ENCODE measurements at places on chromosomes 12 and 14.

DNA sequence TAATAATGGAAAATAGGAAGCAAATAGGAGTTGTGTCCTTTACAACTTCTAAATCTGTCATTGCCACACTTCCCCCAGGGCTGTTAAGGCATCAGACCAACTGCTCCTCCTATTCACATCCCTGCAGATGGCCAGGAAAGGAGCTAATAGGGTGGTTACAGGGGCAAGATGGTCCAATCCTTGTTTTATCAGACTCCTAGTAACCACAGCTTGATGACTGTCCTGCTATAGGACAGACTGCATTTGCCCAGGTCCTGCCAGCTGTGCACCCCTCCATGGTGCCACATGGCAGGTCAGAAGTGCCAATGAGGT is 10.9 kb upstream of the KRT2 start:
- DNase-seq = no peak

DNA sequence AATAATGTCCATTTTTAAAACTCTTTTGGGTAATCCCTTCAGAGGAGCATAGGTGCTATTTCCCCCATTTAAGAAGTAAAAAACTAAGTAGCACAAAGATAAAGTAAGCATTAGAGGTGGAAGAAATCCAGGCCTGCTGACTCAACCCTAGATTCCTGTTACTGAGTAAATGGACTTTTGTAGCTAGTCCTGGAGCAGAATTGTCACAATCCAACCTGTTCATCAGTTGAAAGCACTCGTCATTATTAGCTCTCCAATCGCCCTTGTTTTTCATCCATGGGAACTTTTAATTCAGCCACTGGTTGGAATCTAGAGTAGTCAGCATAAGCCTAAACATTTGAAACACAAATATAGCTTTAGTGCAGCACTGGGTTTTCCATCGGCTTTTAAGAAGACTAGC is 139.5 kb upstream of the AMIGO2 start:
- no peak for DNase-seq

DNA sequence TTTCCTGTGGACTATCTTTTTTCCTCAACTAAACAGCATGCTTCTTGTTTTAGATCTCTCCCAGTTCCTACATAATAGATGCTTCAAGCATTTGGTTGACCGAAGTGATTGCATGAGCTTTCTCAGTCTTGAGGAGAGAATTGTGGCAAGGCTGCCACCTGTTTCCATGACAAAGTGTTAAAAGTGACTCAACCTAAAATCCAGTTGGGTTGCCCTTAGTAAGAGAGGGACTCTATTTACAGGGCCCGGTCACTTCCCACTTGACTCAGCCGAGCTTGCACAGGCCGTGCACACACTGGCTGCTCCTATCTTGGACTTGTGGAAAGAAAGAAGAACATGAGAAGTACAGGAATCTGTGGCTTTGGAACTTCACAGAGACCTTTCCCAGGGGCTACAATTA is 2.1 kb upstream of the B4GALNT3 start:
- DNase-seq = no peak

- no peak for DNase-seq
Measured at GRCh38 chr12:23202728-23203127, 577.8 kb downstream of the ETNK1 start.

GRCh38 chr14:61153431-61153830 is 127.7 kb downstream of the TMEM30B start:
- DNase-seq = no peak

DNA sequence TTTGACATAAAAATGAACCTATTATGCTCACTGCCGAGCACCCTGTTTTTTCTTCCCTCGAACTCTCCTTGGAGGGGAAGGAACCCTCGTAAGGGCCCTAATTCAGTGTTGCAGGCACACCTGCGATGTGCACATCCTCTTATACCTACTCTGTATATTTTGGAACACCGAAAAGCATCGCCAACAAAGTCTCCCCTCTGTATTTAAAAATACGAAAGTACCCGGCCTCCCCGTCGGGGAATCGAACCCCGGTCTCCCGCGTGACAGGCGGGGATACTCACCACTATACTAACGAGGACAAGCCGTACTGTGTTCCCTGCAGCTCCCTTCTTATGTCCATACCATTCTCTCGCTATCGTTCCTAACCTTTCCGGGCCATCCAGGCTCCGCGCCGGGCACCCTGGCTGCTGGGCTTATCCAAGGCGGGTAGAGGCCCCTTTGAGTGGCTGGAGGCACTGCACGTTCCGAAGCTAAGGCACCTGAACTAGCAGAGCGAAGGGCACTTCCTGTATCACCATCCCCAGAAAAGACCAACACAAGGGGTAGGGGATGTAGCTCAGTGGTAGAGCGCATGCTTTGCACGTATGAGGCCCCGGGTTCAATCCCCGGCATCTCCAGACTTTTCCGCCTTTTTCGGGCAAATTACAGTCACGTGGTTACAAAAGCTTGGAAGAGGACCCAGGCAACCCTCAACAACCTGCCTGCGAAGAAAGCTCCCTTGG is 25.1 kb upstream of the UBC start:
- peak; percentile 88 for DNase-seq

GRCh38 chr12:6442836-6443235 is 1.9 kb upstream of the CD27 start:
- DNase-seq = no peak

- DNase-seq = no peak
Measured at GRCh38 chr12:121795034-121795968, 1.8 kb upstream of the RHOF start.

DNA sequence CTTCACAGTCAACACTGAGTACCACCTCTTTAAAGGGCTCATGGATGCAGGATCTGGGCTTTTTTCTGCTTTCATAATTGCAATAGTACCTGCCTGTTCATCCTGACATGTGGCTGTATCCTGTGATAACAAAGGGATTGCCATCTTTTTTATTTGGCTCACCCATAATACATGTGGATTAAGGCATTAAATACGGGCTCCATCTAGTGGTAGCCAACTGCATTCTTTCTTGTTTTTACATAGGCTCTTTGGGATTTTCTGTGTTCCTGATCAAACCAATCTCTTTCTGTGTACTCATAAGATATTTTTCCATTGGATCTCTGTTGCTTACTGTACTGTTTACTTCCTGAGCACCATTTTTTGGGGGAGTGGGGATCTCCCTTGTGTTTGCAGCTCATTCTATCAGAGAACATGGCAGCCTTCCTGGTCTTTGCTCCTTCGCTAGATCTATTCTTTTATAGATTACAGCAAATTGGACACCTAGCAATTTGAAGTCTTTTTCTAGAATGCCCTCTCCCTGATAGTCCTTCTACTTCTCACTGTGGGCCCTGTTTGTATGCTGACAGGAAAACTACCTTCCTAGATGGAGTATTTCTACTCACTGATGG is 723.4 kb upstream of the MDGA2 start:
- DNase-seq = no peak

GRCh38 chr12:69651922-69652321 is 41.2 kb upstream of the LRRC10 start:
- DNase-seq = no peak

GRCh38 chr12:42962384-42962783 is 372.8 kb upstream of the PRICKLE1 start:
- DNase-seq = no peak

DNA sequence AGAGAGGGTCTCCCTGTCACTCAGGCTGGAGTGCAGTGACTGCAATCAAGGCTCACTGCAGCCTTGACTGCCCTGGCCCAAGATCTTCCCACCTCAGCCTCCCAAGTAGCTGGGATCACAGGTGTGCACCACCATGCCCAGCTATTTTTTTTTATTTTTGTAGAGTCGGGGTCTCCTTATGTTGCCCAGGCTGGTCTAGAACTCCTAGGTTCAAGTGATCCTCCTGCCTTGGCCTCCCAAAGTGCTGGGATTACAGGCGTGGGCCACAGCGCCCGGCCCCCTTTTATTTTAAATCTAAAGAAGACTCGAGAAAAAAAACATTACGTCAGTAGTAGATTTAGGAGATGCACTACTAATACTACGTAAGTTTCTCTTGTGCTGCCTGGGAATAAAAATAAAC is 14.3 kb downstream of the FOS start:
- DNase-seq = no peak

DNA sequence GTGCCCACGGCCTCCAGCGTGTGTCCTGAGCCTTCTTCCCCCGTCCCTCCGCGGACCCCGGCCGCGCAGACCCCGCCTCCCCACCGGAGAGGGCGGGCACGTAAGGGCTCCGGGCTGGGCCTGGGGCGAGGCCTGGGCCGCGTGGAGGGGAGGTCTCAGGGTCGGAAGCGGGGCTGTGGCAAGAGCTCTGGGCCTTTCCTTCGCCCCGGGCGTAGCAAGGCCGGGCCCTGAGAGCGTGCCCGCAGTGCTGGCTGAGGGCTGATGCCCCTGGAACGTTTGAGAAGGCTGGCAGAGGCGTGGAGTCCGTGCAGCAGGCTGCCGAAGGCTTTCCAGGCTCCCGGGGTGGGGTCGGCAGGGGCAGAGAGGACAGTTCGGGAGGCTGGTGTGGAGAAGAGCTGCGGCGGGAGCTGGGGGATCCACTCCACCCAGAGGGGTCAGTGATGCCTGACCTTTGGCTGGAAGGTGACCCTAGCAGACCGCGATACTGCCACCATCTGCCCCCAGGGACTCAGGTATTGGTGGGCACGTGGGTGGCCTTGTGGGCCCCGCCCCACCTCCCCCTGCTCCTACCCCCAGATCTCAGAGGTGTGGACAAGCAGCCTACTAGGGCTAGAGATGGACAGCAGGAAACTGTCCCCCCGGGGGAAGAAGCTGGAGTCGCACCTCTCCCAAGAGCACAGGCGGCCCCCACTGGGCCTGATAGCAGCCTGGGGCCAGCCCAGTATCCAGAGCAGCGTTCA is 558 bp downstream of the TEX22 start:
- no peak for DNase-seq

GRCh38 chr14:65867333-65867732 is 454.8 kb downstream of the FUT8 start:
- no peak for DNase-seq

GRCh38 chr12:122042910-122043309 is 21.2 kb downstream of the BCL7A start:
- DNase-seq = no peak

DNA sequence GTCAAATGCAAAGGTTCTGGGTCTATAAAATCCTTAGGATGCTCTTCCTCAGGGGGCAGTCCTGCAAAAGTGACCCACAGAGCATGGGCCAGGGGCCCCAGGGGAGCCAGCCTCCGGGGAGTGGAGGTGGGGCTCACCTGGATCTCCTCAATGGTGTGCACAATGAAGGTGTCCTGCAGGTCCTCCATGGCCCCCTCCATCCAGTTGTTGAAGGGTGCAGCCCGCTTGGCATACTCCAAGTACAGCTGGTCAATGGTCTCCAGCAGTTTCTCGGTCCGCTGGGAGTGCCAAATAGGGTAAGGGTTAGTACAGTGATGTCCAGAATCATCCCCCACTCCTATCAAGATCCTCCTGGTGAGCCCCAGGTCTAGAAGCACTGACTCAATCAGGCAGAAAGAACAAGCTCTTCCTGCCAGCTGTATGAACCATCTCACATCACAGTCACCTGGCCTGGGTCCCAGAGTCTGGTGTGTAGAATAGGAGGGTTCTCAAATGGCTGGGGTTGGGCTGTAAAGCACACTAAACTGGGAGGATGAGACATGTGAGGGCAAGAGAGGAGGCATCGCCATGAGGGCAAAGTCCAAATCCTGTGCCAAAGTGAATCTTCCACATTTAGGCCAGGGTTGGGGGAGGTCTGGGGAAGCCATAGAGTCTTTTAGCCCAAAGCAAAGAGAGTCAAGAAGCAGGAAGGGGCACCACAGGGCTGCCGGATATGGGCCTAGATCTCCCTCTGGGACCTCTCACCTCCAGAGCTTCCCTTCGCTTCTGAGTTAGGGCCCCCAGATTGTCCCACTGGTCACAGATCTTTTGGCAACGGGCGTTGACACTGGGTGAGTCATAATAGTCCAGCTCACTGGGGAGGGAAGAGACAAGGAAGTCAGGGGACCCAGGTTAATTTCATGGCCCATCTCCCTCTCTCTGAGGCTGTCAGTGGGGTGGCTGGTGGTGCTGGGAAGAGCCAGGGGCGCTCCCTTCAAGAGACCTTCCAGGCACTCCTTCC is 91.5 kb upstream of the ZFP36L1 start:
- no peak for DNase-seq

DNA sequence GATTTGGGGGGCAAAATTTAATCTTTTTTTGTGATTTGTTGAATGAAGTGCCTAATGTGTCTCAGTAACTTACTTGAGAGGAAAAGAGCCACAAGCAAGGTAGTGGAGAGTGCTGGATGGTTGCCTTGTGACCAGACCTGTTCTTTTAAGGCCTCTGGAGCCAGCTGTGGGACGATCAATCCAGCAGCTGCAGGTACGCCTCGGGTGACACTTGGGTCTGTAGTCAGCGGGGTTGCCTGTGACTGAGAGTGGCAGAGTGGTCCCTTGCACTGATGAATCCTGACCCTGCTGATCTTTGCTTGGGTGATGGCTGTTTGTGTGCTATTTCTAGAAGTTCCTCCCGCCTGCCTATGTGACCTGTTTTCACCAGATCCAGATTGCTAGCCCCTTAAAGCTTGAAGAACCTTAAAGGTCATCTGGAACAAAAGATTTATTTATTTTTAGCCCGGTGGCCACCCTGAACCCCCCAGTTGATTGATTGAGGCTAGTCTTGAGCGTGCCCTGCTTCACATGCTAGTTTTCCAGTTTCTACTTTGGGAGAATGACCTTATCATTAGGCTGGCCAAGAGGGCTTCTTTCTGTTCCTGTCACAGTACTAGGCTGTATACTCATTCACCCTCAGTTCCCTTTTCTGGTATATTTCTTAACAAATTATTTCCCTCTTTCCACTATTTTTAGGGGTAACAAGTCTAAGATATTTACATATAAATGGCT is 23.2 kb downstream of the PRKCH start:
- DNase-seq = no peak

GRCh38 chr14:48401321-48401720 is 725.9 kb upstream of the MDGA2 start:
- DNase-seq = no peak

DNA sequence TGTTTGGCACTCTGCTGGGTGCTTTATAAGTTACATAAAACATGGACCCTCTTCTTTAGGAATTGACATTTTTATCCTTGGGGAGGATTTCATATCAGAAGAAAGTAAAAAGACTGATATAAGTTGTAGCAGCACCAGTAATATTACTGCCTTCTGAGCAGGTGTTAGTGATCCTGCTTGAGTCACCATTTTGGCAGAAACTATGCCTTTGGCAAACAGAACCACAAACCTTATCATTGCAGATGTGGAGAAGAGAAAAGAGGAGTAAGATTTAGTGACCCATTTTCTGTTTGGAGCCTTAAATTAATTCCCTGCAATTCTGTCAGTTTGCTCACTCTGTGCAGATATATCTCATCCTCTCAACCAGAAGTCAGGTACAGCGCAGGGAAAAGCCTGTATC is 23.0 kb downstream of the ZNF410 start:
- DNase-seq = no peak

GRCh38 chr14:50529288-50530179 is 2.8 kb downstream of the MAP4K5 start:
- no peak for DNase-seq

- DNase-seq = no peak
Measured at GRCh38 chr14:87810711-87811110, 182.3 kb downstream of the GALC start.

- peak; percentile 24 for DNase-seq
Measured at GRCh38 chr14:99271951-99272631, at the start of gene BCL11B. Gene BCL11B (minus strand): TSS chr14:99272197. CDS start chr14:99271218, 979 bp downstream.

DNA sequence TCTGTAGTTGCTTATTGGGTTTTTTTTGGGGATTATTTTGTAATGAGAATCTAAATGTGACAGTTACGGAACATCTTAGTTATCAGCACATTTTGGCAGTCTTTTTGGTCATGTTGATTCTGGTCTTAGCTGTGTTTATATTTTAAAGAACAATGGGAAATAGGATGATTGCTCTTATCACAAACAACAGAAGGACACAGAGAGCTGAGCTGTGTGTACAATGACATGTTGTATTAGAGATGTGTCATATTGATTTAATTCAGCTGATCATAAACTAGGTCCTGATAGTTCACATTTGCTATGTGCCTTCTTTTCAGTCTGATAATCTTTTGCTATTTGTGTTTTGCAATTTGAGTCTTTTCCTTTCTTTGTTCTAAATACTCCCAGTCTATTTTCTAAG is 781.7 kb downstream of the TRHDE start:
- DNase-seq = no peak
